ENCODE measurements at places on chromosomes 3 and 15. TPM values are rescaled to one million over a fixed set of nuclear protein-coding genes. Genes with fewer than 3 reads are reported as not detected.

- no peaks in the 10 kb centered on the region for H3K4me1 ChIP-seq
- no peak overlapping the region for H3K27ac ChIP-seq
- no peak for DNase-seq
- no peaks in the 10 kb centered on the region for H3K27me3 ChIP-seq
- H3K4me3 ChIP-seq, result no peak overlapping the region
Observed at GRCh38 chr3:2526926-2527325, 428.3 kb downstream of the CNTN4 start.

GRCh38 chr3:45641756-45642155, 47.2 kb downstream of the LIMD1 start:
- no peak overlapping the region for H3K4me3 ChIP-seq
- no peak overlapping the region for H3K27ac ChIP-seq
- peaks cover 7% of the 10 kb centered on the region for H3K4me1 ChIP-seq
- peaks cover 66% of the 10 kb centered on the region for H3K36me3 ChIP-seq
- DNase-seq, result no peak
- no peaks in the 10 kb centered on the region for H3K27me3 ChIP-seq

- peak within 1 kb of the TSS; percentile 29 for H3K4me3 ChIP-seq
- H3K27me3 ChIP-seq, result peaks cover 10% of the 10 kb centered on the region
- no peak within 1 kb of the TSS for H3K27ac ChIP-seq
- no peaks in the 10 kb centered on the region for H3K36me3 ChIP-seq
- H3K4me1 ChIP-seq, result peaks cover 5% of the 10 kb centered on the region
- peak; percentile 20 for DNase-seq
Observed at GRCh38 chr15:48645558-48646330, at the start of gene FBN1. Gene FBN1 (minus strand): TSS chr15:48645709. CDS start chr15:48644769, 940 bp downstream.

DNA sequence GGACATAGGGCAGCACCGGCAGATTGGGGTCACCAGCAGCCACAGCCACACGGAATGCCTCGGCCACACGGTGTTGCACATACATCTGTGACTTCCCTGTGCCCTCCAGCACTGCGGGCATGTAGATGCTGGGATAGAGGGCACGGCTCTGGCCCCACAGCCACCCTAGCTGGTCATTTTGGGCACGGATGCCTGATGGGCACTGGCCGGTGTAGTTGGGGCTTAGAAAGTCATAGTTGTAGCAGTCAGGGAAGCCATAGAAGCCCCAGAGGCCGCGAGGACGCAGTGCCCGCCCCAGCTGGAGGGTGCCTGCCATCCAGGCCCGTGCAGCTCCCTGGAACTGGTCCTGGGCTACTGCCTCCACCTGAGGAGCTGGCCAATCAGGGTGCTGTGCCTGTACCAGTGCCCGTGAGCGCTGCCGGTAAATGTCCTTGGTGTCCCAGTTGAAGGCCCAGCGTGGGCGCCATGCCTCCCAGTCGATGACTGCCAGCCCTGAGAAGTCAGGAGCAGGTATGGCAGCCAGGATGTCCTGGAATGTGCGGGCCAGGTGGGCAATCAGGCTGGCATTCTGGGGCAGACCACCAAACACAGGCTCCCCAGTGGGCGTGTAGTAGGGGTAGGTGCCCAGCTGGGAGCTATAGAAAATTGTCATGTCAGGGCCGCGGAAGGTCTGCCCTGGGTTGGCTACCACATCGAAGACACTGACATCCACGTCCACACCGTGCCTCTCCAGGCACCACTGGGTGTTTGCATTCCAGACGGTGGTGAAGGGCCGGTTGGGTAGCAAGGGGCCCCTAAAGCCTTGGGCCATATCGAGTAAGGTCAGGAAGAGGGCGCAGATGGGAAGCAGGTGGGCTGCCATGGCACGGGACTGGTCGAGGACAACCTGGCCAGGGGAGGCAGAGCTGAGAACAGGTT, 1.0 kb downstream of the HYAL1 start:
- no peak overlapping the region for H3K4me3 ChIP-seq
- H3K27ac ChIP-seq, result no peak overlapping the region
- no peaks in the 10 kb centered on the region for H3K36me3 ChIP-seq
- H3K27me3 ChIP-seq, result no peaks in the 10 kb centered on the region

GRCh38 chr3:114903213-114903612, 243.9 kb downstream of the ZBTB20 start:
- no peak for DNase-seq
- H3K4me3 ChIP-seq, result no peak overlapping the region
- no peaks in the 10 kb centered on the region for H3K4me1 ChIP-seq
- no peak overlapping the region for H3K27ac ChIP-seq

GRCh38 chr3:152243721-152244516, 24.8 kb upstream of the MBNL1 start:
- peak overlapping the region; percentile 57 for H3K27ac ChIP-seq
- H3K4me3 ChIP-seq, result peak overlapping the region; percentile 44
- H3K36me3 ChIP-seq, result no peaks in the 10 kb centered on the region
- H3K27me3 ChIP-seq, result no peaks in the 10 kb centered on the region
- peak; percentile 67 for DNase-seq
- H3K4me1 ChIP-seq, result peaks cover 42% of the 10 kb centered on the region

DNA sequence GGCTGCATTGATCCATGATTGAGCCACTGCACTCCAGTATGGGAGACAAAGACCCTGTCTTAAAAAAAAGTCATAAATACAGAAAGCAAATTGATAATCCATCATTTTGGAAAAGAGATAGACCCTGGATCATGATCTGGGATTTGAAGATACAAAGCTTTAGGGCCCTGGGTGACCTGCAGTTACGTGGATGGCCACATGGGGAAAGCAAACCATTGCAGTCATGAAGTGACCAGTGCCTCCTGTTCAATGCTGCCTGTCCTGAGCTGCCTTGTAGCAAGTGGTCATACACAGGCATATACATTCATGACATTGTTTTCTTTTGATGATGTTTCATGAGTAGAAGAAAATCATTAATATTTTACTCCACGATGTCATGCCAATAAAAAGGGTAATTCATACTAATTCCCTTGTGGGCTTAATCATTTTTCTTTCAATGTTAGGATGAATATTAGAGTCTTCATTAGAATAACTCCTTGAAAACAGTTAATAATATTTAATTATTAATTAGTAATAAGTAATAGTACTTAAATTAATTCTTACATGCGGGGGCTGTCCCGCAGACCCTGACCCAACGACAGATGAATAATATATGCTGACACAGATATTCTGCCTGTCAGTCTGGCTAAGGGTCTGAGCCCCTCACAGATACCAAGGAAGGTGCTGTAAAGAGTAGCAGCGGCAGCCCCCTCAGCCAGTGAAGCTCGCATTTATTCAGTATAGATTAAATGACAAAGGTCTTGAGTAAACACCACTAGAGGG, 109.0 kb upstream of the UNC13C start:
- no peaks in the 10 kb centered on the region for H3K4me1 ChIP-seq
- no peak overlapping the region for H3K4me3 ChIP-seq
- no peaks in the 10 kb centered on the region for H3K36me3 ChIP-seq
- H3K27ac ChIP-seq, result no peak overlapping the region
- H3K27me3 ChIP-seq, result no peaks in the 10 kb centered on the region

DNA sequence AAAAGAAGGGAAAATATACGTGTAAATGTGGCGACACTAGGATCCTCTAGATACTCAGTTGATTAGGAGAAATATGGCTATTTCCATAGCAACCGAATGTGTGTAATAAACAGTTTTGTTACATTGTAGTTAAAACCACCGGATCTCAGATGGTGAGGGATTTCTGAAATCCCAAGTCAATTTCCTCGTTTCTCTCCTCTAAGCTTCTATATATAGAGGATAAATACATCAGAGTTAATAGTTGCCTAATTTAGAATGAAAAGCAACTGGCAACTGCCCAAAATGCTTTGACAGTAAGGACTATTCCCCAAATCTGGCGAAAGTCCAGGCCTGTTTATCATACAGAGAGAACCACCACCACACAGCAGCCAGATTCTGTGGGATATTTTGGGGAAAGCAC, 112.6 kb downstream of the GABRB3 start:
- DNase-seq, result no peak
- H3K27ac ChIP-seq, result no peak overlapping the region
- no peaks in the 10 kb centered on the region for H3K27me3 ChIP-seq

DNA sequence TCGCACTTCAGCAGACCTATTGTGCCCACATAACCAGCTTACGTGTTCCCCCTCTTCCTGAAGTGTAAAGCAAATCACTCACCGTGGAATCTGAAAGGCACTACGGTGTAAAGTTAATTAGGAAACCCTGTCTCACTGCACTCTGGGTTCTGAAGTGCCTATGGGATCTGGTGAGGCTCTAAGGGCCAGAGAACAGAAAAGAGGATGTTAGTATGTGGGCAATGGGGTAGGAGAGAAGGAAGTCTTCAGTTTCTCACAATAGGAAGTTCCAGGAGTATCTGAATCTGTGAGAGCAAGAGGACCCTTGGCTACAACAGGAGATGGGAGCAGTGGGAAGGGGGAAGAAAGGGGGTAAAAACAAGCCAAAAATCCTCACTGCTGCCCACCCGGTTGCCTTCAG, 71.4 kb downstream of the ITGB5 start:
- no peaks in the 10 kb centered on the region for H3K4me1 ChIP-seq
- H3K27me3 ChIP-seq, result no peaks in the 10 kb centered on the region
- no peaks in the 10 kb centered on the region for H3K36me3 ChIP-seq
- no peak overlapping the region for H3K27ac ChIP-seq

- H3K36me3 ChIP-seq, result no peaks in the 10 kb centered on the region
- H3K27ac ChIP-seq, result no peak overlapping the region
- H3K27me3 ChIP-seq, result no peaks in the 10 kb centered on the region
- H3K4me3 ChIP-seq, result no peak overlapping the region
- DNase-seq, result no peak
Observed at GRCh38 chr3:195080571-195081151, 190.3 kb downstream of the XXYLT1 start.

DNA sequence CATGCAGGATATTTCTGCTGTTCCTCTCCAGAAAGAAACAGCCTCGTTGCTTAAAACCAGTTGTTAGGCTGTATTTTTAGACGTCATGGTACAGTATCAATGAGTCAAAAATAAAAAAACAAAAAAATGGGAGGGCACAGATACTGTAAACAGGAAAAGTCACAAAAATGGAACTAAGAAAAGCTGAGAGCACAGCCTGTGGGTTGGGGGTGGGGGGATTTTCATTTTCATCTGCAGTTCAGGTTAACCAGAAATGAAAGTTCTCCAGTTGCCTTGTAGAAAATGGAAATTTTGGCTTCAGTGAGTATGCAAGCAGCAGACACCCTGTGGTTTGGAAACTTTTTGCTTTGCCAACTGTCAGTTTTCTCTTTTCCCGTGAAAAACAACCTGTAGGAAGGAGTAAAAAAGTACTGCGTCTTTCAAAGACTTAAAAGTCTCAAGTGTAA, 59.0 kb downstream of the FRMD4B start:
- no peak overlapping the region for H3K27ac ChIP-seq
- H3K4me1 ChIP-seq, result peaks cover 38% of the 10 kb centered on the region
- peak; percentile 40 for DNase-seq
- no peaks in the 10 kb centered on the region for H3K27me3 ChIP-seq

- no peak overlapping the region for H3K27ac ChIP-seq
- peaks cover 28% of the 10 kb centered on the region for H3K4me1 ChIP-seq
- H3K27me3 ChIP-seq, result no peaks in the 10 kb centered on the region
- no peak for DNase-seq
- no peak overlapping the region for H3K4me3 ChIP-seq
- peaks cover 15% of the 10 kb centered on the region for H3K36me3 ChIP-seq
Observed at GRCh38 chr3:15430624-15431023, 3.2 kb downstream of the EAF1 start.

GRCh38 chr3:77885381-77885780, 845.5 kb downstream of the ROBO2 start:
- no peak overlapping the region for H3K27ac ChIP-seq
- no peaks in the 10 kb centered on the region for H3K4me1 ChIP-seq
- no peak for DNase-seq
- H3K27me3 ChIP-seq, result no peaks in the 10 kb centered on the region
- H3K36me3 ChIP-seq, result no peaks in the 10 kb centered on the region

DNA sequence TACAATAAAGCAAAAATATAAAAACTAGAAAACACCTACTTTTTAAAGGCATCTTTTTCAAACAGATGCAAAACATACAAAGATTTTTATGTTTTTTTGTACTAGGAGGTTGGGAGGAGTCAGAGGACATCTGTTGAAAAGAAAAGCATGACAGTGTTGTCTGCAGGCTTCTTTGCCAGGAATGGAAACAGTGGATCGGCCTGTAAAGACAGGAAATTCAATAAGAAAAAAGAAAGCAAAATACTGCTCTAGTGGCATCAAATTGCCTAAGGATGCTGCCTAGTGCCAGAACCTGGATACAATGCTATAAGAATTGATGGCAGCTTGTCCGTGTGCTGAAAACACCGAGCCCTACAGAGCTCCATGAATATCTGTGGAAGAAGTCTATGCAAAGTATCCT, 69.9 kb downstream of the TBC1D5 start:
- no peaks in the 10 kb centered on the region for H3K36me3 ChIP-seq
- no peak overlapping the region for H3K4me3 ChIP-seq
- no peaks in the 10 kb centered on the region for H3K27me3 ChIP-seq
- no peak for DNase-seq
- no peak overlapping the region for H3K27ac ChIP-seq

DNA sequence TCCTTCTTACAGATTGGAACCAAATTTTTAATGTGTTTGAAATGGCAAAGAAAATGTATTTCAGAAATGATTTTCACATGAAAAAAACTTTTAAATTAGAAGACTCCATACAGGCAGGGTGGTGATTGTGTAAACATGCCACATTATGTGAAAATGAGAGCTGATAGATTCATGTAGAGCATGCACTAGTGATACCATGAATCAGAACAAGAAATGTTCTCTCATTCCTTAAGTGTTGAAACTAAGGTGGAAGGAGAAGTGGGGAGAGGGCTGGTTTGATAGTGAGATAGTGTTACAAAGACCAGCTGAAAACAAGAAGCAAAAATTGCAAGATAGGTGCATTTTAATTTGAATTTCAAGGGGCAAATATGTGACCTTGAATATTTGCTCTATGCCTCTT, 100.3 kb downstream of the CCNL1 start:
- H3K27ac ChIP-seq, result no peak overlapping the region
- DNase-seq, result no peak
- no peak overlapping the region for H3K4me3 ChIP-seq
- peaks cover 10% of the 10 kb centered on the region for H3K4me1 ChIP-seq
- no peaks in the 10 kb centered on the region for H3K27me3 ChIP-seq

DNA sequence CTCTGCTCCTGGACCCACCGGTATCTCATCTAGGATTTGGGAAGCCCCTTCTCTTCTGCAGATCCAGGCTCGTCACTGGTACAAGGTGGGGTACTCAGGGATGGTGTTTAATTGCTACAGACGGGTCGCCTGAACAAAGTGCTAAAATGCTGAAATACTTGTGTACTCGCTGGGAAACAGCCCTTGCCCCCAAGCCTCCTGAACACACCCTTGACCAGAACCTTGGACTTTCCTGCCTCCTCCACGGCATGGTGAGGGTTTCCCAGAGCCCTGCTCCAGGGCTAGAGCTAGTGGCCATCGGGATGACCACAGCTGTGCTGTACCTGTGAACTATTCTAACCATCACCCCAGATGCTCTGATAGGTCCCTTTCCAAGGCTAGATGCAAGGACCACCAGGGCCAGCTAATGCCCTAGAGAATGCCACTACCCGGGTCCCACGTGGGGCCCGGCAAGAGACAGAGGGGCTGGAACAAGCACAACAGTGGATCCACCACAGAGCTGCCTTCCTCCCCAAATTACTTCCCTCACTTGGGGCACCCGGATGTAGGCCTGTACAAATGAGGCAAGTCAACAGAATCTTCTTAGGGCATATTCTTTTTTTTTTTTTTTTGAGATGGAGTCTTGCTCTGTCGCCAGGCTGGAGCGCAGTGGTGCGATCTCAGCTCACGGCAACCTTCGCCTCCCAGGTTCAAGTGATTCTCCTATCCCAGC, 267.3 kb downstream of the FOXP1 start:
- DNase-seq, result no peak
- H3K4me1 ChIP-seq, result peaks cover 38% of the 10 kb centered on the region
- no peak overlapping the region for H3K27ac ChIP-seq
- peaks cover 2% of the 10 kb centered on the region for H3K36me3 ChIP-seq
- no peak overlapping the region for H3K4me3 ChIP-seq
- H3K27me3 ChIP-seq, result no peaks in the 10 kb centered on the region

CD276 gene
- not detected for total RNA-seq

AMT gene
- total RNA-seq, result 14.0 TPM

CSK gene
- 325 TPM for total RNA-seq

CLPX gene
- 54.5 TPM for total RNA-seq

KIF23 gene
- 0.30 TPM for total RNA-seq

DAZL gene
- total RNA-seq, result not detected

GPR62 gene
- total RNA-seq, result not detected
